ENCODE measurements at places on chromosomes 12 and 14.

DNA sequence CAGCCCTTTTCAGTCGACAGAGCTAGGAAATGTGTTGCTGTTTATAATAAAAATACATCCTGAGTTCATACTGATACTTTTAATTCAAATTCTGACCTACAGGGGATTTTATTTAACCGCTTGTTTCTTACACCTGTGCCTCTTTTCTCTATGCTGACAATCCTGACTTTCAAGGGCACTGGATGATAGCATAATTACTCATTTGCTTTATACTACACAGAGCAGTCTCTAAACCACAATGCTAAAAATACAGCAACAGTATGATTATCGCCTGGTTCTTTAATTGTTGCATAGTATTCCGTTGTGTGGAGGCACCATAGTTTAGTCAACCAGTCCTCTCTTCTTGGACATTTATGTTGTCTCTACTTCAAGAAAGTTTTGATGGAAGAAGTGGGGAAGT is 372.9 kb downstream of the DPF3 start:
- no peak for DNase-seq

DNA sequence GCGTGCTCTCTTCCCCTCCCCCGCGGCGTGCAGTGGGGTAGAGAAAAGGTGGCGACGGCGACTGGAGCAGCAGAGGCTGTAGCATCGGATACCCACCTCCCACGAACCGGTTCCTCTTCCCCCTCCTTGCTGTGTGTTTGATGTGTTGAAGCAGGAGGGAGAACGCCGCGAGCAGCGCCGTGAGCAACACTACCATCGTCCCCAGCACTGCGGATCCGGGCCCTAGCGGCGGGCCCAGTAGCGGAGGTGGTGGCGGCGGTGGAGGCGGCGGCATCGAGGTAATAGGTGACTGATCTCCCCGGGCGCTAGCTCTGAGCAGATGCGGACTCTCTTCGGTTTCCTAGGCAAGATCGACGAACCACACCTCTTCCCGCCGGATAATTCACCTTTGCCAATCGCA is 132.9 kb upstream of the AEBP2 start:
- DNase-seq, result no peak

DNA sequence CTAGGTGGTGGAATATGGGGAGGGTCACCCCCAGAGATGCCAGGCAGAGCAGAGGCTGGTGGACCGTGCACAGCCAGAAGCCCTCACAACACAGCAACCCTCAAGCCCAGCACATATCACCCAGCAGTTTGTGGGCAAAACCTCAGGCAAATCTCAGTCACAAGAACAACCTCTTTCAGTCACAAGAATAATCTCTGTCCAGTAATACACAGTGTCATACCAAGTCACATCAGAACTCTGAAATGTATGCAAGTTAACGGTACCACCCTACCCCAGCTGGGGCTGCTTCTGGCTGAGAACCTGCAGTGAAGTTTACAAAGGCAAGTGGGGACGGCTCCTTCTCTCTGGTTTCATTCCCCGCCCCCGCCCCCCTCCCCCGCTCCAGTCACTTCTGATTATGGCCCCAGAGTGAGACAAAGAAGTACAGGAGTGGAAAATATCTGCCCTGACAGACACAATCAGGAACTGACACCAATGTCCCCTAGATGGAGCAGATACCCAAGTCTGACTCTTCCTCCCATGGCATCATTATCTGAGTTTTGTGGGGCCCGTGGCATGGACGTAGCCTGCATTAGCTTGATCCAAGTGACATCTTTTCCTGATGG is 480.9 kb upstream of the TMEM132C start:
- no peak for DNase-seq

DNA sequence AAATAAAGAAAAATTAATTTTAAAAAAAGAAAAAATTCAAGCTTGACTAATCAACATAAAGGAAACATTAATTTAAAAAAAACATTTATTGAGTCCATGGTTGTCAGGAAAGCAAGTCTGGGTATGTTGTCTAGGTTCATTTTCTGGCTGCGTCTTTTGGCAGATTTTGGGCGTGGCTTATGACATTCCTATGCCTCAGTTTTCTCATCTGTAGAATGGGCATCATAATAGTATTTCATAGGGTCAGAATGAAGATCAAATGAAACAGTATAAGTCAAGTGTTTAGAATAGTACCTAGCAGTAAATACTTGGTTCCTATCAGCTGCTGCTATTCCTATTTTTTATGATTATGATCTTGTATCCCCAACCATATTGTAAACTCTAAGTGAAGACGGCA is 40.5 kb downstream of the MYO1H start:
- DNase-seq, result no peak

- no peak for DNase-seq
These were observed 43.1 kb downstream of the ZFP36L1 start for GRCh38 chr14:68749487-68750475.

DNA sequence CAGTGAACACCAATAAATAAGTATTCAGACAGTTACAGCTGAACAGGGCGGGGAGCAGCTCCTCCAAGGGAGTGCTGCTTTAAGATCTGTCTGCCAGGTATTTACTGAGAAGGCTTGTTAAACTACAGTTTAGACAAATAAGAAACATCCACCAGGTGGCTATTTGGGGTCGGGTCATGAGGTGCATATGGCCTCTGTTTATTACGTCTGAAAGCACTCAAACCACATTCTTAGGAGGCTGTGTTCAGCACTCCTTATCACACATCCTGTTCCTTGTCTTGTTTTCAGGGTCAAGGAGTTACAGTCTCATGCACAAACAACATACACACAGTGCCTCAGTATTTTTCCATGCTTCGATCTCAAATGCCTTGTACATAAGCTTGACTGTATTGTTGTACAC is 78.8 kb downstream of the KCNMB4 start:
- DNase-seq, result no peak
